ENCODE measurements at places on chromosomes 6 and 20.

DNA sequence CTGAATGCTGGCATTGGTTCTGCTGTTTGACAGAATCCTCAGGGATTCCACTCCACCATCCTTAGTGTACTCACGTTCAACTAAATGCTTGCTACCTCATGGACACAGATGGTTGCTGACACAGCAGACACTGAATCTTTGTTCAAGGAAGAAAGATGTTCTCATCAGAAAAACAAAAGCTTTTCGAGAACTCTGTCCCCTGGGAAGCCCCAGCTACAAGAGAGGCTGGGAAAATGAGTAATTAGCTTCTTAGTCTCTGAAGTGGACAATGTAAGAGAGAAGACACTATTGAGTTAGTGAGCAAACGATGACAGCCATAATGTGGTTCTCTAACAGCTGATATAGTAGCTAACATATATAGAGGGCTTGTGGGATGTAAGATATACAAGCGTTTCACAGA, 30.9 kb upstream of the ENPP5 start:
- DNase-seq = no peak

- DNase-seq = no peak
Measured at GRCh38 chr6:154653385-154653784, 79.8 kb upstream of the SCAF8 start.

DNA sequence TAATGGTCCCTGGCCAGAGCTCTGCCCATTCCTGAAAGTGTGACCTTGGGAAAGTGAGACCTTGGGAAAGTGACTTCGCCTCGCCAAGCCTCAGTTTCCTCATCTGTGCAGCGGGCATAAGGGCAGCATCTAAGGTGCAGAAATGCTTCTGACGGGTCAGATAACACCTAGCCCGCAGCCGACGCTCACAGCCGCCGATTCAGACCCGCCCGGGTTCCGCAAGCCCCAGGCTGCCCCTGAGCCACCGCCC, 486 bp downstream of the FKBP1A start:
- no peak for DNase-seq

GRCh38 chr20:50844430-50845100, 49.7 kb downstream of the BCAS4 start:
- DNase-seq = peak; percentile 100

DNA sequence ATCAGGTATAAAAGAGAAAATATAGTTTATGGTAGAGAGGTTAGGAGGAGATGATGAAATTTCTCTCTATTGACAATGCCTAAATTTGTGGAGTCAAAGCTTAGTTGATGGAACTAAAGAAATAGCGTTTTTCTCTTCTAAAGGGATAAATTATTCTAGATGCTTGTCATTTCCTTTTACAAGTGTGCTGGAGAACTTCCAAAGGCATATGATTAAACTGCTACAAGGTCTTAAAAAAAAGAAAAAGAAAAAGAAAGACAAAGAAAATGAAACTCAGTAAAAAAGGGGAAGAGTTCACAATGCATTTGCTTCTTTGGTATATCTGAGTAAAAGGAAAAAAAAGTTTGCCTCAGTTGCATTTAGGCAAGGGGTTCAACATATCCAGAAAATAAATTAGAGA, 499.8 kb upstream of the PTCHD4 start:
- no peak for DNase-seq

DNA sequence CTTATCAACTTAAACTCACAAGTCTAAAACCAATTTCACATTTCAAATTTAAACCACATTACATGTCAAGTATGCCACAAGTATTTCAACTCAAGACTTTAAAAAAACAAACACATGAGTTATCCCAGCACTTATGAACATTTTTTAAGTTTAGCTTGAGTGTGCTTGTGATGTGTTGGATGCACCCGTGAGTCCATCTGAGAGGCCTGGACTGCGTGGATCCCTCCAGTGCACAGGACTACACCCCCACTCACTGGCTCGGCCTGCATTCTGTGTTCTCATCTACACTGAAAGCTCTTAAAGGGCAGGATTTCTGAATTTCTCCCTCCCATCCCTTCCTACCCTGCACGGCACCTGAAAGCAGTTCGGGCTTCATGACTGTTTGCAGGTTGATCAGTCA, 128.8 kb upstream of the CD93 start:
- DNase-seq = no peak

DNA sequence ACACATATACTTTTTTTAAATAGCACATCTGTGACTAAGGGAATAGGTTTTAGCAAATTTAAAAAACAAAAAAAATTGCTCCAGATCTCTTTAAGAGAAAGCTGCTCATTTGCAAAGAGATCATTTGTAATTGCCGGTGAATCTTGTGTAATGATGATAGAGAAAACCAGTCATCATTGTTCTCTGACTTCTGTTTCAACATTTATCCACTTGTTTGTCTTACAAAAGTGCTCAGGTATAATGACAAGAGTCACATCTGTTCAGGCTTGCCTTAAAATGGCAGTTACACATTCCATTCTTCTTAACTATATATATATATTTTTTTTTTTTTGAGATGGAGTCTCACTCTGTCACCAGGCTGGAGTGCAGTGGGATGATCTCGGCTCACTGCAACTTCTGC, 165.2 kb downstream of the AIG1 start:
- peak; percentile 95 for DNase-seq

DNA sequence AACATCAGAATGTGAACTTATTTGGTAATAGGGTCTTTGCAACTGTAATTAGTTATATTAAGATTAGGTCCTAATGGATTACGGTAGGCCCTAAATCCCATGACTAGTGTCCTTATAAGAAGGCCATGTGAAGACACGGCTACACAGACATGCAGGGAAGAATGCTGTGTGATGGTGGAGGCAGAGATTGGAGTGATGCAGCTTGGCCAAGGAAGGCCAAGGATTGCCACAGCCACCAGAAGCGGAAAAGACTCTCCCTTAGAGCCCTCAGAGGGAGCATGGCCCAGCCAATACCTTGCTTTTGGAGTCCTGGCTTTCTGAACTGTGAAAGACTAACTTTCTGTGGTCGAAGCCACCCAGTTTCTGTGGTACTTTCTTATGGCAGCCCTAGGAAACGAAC, 9.7 kb upstream of the SMIM13 start:
- DNase-seq = no peak

DNA sequence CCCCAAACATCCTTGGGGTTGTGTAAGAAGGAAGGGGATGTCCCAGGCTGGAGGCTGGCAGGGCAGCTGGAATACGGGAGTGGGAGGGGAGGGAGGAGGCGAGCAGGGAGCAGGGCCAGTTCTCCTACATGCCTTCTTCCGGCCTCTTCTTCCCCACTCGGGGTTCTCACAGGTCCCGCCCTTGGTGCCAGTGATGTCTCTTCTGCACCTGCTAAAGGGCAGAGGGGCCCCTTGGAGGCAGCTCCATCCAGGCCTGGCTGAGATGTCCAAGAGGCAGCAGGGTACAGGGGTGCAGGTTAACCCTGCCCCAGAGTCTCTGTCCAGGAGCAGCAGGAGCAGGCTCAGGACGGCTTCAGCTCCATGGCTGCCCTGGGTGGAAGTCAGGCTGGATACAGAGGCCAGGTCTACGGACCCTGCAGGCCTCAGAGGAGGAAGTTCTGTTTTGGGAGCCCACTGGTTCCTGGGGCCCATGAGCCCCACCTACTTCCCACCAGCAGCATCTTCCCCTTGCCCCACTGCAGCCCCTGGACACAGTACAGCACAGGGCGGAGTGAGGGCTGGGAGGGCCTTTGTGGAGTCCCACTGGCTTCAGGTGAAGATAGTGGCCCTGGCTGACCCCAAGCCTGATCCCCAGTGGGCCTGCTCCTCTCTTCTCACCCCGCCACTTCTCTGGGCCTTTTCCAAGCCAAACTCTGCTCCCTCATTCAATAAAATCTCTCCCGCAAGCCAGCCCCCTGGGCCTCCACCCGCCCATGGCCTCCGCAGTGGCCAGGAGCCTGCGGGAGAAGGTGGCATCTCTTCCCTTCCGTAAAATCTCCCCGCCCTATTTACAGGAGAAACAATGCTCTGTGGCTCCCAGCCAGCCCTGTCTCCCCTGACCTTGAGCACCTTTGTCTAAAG, 60.4 kb downstream of the YTHDF1 start:
- DNase-seq = no peak

Measured in epithelial cell of esophagus (primary cell).